Thoracic aorta (tissue), 2 donors: ENCODE measurements at places on chromosomes 5 and 9. TPM values are rescaled to one million over a fixed set of nuclear protein-coding genes. Genes with fewer than 3 reads are reported as not detected.

ANKRD55 gene
- total RNA-seq, result not detected

TRAF1 gene
- 52.5 TPM for total RNA-seq

RNF224 gene
- total RNA-seq, result not detected

PCDHGB7 gene
- total RNA-seq, result 18.0 TPM

CCT5 gene
- 110 TPM for total RNA-seq

LEAP2 gene
- total RNA-seq, result 0.49 TPM

PCDHGA12 gene
- 16.2 TPM for total RNA-seq

ANKRD18B gene
- total RNA-seq, result not detected

C8G gene
- total RNA-seq, result not detected

BTNL3 gene
- total RNA-seq, result not detected

GGTA1 gene
- 55.1 TPM for total RNA-seq

ZNF366 gene
- total RNA-seq, result 3.1 TPM

CCDC180 gene
- 9.7 TPM for total RNA-seq

MORN5 gene
- not detected for total RNA-seq

PCA3 gene
- total RNA-seq, result not detected

SPINK13 gene
- total RNA-seq, result not detected

- H3K4me1 ChIP-seq, result no peaks in the 10 kb centered on the region
- H3K36me3 ChIP-seq, result no peaks in the 10 kb centered on the region
- no peak for DNase-seq
- no peak overlapping the region for H3K27ac ChIP-seq
- H3K27me3 ChIP-seq, result no peaks in the 10 kb centered on the region
- H3K4me3 ChIP-seq, result no peak overlapping the region
Observed at GRCh38 chr5:175894271-175894670, 22.9 kb downstream of the CPLX2 start.

DNA sequence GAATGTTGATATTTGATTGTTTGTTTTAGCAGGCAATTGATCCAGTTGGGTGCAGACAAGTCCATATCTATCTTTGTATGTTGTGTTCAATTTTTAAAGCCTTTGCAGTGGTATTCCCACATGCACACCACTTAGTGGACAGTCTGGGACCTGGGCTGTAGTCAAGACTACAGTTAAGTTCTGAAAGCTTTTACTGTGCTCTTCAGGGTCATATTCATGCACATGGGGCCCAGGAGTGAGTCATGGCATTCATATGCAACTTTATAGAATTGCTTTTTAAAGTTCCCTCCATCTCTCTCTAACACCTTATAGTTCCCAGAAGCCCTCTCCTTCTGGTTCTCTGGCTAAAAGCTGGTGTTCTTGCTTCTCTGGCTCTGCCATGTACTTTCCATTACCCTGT is 228.2 kb upstream of the CCNH start:
- H3K4me3 ChIP-seq, result no peak overlapping the region
- no peaks in the 10 kb centered on the region for H3K27me3 ChIP-seq
- no peak for DNase-seq
- no peak overlapping the region for H3K27ac ChIP-seq

GRCh38 chr9:90176901-90177300 is 465.7 kb downstream of the DIRAS2 start:
- DNase-seq, result no peak
- H3K4me1 ChIP-seq, result no peaks in the 10 kb centered on the region
- H3K27ac ChIP-seq, result no peak overlapping the region
- H3K4me3 ChIP-seq, result no peak overlapping the region

GRCh38 chr9:33161589-33162132 is 5.5 kb downstream of the B4GALT1 start:
- peak overlapping the region; percentile 97 for H3K27ac ChIP-seq
- DNase-seq, result no peak
- peaks cover 73% of the 10 kb centered on the region for H3K4me1 ChIP-seq
- peak overlapping the region; percentile 92 for H3K4me3 ChIP-seq
- H3K36me3 ChIP-seq, result no peaks in the 10 kb centered on the region

DNA sequence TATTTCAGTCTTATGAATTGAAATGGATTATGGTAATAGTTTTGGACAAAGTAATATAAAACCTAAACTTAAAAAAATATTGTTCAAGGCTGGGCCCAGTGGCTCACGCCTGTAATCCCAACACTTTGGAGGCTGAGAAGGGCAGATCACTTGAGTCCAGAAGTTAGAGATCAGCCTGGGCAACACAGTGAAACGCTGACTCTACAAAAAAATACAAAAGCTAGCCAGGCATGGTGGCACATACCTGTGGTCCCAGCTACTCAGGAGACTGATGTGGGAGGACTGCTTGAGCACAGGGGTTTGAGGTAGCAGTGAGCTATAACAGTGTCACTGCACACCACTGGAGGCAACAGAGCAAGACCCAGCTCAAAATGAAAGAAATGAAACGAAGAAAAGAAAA is 81.9 kb downstream of the SCAI start:
- no peak for DNase-seq
- no peaks in the 10 kb centered on the region for H3K27me3 ChIP-seq

DNA sequence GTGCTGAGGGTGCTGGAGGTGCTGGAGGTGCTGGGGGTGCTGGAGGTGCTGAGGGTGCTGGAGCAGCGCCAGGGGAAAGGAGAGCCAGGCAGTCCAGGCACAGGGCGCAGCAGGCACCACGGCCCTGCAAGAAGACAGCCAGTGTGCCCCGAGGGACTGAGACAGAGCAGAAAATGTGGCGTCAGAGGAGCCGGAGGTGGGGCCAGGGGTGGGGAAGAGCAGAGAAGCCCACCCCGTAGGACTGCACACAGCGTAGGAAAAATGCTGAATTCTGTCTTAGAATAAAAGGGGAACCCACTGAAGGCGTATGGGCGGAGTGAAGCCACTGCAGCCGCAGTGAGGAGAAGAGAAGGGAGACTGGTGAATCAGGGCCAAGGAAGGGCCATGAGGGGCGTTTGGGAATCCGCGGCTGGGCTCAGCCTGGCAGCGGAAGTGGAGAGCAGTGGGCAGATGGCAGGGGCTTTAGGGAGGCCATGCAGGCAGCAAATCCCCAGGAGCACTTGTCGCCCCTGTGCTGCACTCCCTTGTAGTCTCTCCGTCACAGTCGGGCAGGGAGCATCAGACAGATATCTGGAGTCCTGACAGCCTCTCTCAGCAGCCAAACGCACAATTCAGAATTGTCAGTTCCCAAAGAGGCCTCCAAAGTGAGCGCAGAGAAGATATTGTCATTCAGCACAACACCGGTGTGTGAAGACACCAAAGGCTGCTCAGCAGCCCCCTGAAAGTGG is 35.9 kb upstream of the LECT2 start:
- H3K4me3 ChIP-seq, result no peak overlapping the region
- no peaks in the 10 kb centered on the region for H3K36me3 ChIP-seq
- no peaks in the 10 kb centered on the region for H3K27me3 ChIP-seq
- peaks cover 14% of the 10 kb centered on the region for H3K4me1 ChIP-seq
- DNase-seq, result no peak
- H3K27ac ChIP-seq, result no peak overlapping the region

DNA sequence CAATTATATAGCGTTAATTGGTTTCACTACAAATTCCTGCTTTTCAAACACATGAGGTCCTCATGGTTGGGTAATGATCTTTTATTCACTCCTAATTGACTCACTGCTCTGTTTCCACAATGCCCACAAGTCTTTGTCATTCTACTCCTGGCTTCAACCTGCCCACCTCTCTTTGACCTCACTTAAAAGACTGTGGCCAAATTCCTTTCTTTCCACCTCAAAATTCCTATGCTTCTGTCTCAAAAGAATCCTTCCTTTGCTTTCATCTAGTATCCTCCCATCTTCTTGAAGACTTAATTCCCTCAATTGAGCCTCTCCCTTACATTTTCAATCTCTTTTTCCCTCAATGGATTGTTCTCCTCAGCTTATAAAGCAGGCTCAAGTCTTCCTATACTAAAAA is 4.9 kb downstream of the APBA1 start:
- no peaks in the 10 kb centered on the region for H3K4me1 ChIP-seq
- H3K27ac ChIP-seq, result no peak overlapping the region
- H3K27me3 ChIP-seq, result no peaks in the 10 kb centered on the region
- H3K36me3 ChIP-seq, result no peaks in the 10 kb centered on the region
- DNase-seq, result no peak

DNA sequence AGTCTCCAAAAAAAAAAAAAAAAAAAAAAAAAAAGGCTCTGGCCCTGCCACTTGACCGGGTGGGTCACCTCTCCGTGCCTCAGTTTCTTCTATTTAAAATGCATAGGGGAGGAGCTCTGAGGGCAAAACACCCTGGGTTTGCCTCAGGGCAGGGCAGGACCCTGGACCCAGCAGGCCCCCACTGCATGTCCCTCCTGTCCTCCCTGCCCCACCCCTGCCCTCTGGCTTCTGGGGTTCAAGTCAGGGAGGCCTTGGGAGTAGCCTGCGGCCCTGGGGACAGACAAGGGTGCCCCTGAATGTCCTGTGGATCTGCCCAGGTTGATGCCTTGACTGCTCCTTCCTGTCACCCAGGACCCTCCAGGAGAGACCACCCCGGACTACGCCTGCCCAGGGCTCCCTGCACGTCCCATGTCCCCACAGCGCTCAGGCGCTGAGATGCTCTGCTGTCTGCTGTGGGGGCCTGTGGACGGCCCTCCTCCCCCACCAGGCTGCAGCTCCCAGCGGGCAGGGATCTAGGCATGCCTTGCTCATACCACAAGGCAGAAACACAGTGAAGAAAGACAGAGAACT is 35.4 kb downstream of the ADAMTS2 start:
- peaks cover 3% of the 10 kb centered on the region for H3K4me1 ChIP-seq
- H3K36me3 ChIP-seq, result no peaks in the 10 kb centered on the region
- H3K27ac ChIP-seq, result no peak overlapping the region
- no peak overlapping the region for H3K4me3 ChIP-seq

DNA sequence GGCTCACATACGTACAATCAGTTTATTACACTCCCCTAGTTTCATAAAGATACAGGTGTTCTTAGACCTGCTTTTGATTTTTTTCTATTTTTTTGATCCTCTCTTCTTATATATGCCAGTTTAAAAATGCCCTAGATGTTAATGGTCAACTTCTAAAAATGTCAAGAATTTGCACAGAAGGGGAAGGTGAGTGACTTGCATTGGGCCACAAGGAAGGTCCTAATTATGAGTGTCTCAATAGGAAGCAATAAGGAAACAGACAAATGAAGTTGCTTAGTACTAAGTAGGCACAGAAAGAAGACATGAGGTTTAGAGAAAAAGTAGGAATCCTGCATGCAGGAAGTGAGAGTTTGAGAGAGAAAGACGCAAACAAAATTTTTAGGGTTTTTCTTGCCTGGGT is 3.2 kb upstream of the CCDC171 start:
- H3K36me3 ChIP-seq, result no peaks in the 10 kb centered on the region
- H3K4me3 ChIP-seq, result no peak overlapping the region
- no peak for DNase-seq
- H3K27me3 ChIP-seq, result no peaks in the 10 kb centered on the region
- H3K27ac ChIP-seq, result no peak overlapping the region

- no peak overlapping the region for H3K4me3 ChIP-seq
- H3K36me3 ChIP-seq, result no peaks in the 10 kb centered on the region
- no peaks in the 10 kb centered on the region for H3K27me3 ChIP-seq
- no peaks in the 10 kb centered on the region for H3K4me1 ChIP-seq
- DNase-seq, result no peak
- H3K27ac ChIP-seq, result no peak overlapping the region
Observed at GRCh38 chr5:64462391-64462790, 43.4 kb upstream of the RGS7BP start.

- no peak overlapping the region for H3K27ac ChIP-seq
- no peaks in the 10 kb centered on the region for H3K27me3 ChIP-seq
- H3K4me3 ChIP-seq, result no peak overlapping the region
- no peaks in the 10 kb centered on the region for H3K36me3 ChIP-seq
- no peak for DNase-seq
Observed at GRCh38 chr9:1732670-1733069, 282.5 kb upstream of the SMARCA2 start.

- no peaks in the 10 kb centered on the region for H3K27me3 ChIP-seq
- no peaks in the 10 kb centered on the region for H3K36me3 ChIP-seq
- DNase-seq, result no peak
- no peaks in the 10 kb centered on the region for H3K4me1 ChIP-seq
Observed at GRCh38 chr5:159422361-159422760, 92.1 kb upstream of the IL12B start.

GRCh38 chr5:96851312-96852062 is 24.8 kb upstream of the ERAP2 start:
- H3K4me3 ChIP-seq, result no peak overlapping the region
- H3K27ac ChIP-seq, result no peak overlapping the region
- H3K36me3 ChIP-seq, result no peaks in the 10 kb centered on the region
- no peaks in the 10 kb centered on the region for H3K4me1 ChIP-seq

DNA sequence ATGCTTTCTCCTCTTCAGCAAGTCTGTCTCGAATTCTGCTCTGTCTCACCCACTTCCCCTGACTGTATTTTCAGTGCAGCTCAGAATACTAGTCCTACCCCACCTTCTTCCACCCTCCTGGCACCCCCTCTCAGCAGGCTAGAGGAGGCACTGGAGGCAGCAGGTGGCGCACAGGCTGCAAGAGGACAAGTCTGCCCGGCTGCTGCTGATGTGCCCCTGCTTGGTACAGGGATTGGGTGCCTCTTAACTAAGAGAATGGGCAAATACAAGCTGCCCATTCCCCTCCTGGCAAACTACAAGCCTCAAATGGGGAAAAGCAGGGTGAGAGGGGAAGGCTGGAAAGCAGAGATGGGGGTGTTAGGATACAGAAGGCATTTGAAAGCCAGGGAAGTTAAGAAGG is 5.1 kb downstream of the TLN1 start:
- no peaks in the 10 kb centered on the region for H3K27me3 ChIP-seq
- peak overlapping the region; percentile 99 for H3K27ac ChIP-seq

- H3K36me3 ChIP-seq, result no peaks in the 10 kb centered on the region
- H3K4me1 ChIP-seq, result peaks cover 17% of the 10 kb centered on the region
- no peaks in the 10 kb centered on the region for H3K27me3 ChIP-seq
- no peak overlapping the region for H3K4me3 ChIP-seq
Observed at GRCh38 chr5:124349931-124350330, 396.5 kb downstream of the ZNF608 start.

DNA sequence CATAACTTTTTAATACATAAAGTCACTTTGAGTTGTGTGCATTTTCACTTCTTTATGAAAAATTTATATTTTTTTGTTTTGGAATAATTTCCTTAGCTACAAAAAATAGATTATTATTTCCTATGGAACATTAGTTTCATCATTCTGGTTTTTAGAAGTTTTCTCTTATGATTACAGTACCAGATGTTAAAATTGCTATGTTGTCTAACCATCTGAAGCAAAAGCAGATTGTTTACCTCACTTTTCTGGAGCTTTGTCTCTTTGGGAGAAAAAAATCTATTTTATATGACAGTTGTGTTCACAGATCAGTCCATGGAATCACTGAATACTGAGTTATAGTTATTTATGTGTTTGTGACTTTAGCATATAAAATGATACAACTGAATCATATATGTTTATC is 708.9 kb upstream of the RIOK2 start:
- H3K4me1 ChIP-seq, result no peaks in the 10 kb centered on the region
- no peak for DNase-seq
- H3K4me3 ChIP-seq, result no peak overlapping the region
- no peaks in the 10 kb centered on the region for H3K36me3 ChIP-seq

DNA sequence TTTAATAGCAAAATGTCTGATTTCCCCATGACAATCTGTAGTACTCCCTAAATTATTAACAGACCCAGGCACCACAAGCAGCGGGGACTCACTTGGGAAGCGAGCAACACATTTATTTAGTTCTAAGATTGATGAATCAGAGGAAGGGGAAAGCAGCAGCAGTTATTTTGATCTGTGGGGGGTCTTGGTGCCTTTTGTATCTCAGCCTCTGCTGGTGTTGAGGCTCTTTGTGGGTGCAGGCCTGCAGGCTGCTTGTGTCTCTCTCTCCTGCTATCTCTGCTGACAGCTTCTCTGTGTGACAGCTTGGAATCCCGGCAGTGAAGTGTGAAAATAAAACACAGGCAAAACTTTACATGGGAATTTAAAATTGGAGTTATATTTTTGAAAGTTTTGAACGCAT is 878.2 kb upstream of the DMAC1 start:
- no peaks in the 10 kb centered on the region for H3K36me3 ChIP-seq
- DNase-seq, result no peak
- peaks cover 31% of the 10 kb centered on the region for H3K4me1 ChIP-seq
- no peak overlapping the region for H3K4me3 ChIP-seq
- no peak overlapping the region for H3K27ac ChIP-seq
